ENCODE measurements at places on chromosomes 5 and 9.

DNA sequence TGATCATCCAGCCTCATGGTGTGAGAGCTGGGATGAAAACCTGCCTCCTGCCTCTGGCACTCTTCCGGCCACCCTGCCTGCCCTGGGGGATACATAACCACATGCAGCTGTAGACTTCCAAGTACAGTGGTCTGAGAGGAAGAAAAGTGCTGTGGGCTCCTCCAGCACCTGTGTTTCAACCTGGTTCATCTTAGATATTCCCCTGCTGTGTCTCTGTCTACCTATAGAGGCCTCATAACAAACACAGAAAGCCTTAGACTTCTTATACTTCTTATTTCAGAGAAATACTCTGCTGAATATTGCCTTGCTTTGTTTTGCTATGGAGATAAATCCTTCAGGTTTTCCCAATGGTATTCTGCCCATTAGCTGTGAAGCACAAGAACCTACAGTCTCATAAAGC is 19.6 kb upstream of the TNFAIP8 start:
- no peak for DNase-seq

DNA sequence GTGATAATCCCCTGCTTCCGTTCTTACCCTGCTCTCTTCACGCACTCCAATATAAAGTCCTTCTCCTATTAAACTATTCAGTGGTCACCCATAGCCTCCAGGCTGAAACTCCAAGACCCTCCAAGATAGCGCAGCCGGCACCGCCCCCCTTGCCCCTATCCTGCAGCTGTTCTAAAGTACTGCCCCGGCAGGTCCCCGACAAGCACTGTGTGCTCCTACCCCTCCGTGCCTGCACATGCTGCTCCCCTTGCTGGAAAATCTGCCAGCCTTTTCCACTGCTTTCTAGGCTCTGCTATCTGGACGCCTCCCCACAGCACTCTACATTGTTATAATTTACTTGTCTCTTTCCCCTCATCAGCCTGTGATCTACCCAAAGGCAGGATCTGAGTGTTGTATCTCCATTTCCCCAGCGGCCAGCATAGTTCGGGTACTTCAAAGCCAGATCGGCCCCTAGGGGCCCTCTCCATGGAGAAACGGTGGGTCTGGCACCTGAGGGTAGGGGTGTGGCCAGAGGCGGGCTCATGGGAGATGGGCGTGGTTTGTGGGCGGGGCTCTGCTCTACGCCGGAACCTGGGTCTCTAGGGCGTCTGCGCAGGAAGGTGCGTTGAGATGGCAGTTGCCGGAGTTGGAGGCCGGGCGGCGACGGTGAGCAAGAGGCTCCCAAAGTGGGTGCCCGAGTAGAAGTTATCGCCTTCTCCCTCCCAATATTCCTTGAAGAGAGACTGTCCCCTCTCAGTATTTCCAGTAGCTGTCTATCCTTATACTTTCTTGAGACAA is 83.5 kb upstream of the RUSC2 start:
- no peak for DNase-seq

DNA sequence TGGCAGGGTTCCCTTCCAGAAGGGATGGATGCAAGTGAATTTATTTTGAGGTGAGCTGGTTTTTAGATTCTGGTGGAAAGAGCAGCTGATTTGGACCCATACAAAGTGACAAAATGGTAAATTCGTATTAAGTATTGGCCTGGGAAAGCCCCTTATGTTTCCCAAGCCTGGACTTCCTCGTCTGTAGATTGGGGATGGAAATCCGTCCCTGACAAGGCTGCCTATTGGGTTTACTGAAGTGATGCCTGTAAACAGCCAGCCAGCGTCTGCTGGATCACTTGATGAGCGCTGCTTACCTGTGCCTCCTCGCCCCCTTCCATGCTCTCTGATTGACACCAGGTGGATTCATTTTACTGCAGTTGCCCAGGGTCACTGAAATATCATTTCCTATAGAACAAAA is 233.8 kb downstream of the GADD45G start:
- DNase-seq: no peak

- DNase-seq: peak; percentile 49
Measured at GRCh38 chr9:136799854-136800657, 3.9 kb downstream of the CCDC183 start.

GRCh38 chr9:3479514-3480352 is 46.1 kb downstream of the RFX3 start:
- DNase-seq: no peak

DNA sequence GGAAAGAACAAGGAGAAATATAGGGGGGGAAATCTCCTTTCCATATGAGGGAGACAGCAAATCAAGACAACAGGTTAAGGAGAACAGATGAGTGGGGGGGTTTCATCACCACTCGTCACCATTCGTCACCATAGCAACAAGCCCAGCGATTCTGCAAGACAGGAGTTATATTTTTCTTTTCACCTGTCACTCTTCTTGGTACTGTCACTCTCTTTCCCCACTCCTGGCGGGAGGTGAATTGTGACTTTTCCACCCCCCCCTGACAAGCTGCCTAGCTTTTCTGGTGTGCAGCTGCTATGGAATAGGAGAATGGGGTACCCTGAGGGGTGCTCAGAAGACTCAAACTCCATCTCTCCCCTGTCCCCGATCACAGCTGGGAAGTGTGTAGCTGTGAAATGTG is 239.9 kb downstream of the FAM114A2 start:
- no peak for DNase-seq

GRCh38 chr5:135593886-135594285 is 15.1 kb upstream of the CXCL14 start:
- DNase-seq: no peak

GRCh38 chr5:17895288-17896033 is 261.2 kb downstream of the TAF11L14 start:
- DNase-seq: no peak

Data from kidney epithelial cell (primary cell).